SW 1271 (cell line): ENCODE measurements at places on chromosomes 6 and 20.

GRCh38 chr20:9995510-9996272 is 39.1 kb upstream of the ANKEF1 start:
- DNase-seq, result no peak

DNA sequence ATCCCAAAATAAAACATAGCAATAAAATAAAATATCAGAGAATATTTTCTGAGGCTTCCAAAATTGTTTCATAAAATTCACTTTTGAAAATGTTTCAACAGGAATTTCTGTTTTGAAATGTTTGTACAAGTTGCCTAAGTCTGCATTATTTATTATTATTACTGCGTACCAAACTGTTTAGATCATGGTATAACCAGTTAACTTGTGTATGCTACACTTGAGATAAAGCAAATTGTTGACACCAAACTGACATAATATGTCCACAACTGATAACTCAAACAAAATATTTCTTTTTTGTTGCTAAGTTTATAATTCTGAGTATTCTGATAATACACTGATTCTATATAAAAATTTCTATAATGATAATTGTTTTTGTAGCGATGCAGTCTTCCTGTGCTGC is 531.8 kb upstream of the EYS start:
- DNase-seq, result no peak

DNA sequence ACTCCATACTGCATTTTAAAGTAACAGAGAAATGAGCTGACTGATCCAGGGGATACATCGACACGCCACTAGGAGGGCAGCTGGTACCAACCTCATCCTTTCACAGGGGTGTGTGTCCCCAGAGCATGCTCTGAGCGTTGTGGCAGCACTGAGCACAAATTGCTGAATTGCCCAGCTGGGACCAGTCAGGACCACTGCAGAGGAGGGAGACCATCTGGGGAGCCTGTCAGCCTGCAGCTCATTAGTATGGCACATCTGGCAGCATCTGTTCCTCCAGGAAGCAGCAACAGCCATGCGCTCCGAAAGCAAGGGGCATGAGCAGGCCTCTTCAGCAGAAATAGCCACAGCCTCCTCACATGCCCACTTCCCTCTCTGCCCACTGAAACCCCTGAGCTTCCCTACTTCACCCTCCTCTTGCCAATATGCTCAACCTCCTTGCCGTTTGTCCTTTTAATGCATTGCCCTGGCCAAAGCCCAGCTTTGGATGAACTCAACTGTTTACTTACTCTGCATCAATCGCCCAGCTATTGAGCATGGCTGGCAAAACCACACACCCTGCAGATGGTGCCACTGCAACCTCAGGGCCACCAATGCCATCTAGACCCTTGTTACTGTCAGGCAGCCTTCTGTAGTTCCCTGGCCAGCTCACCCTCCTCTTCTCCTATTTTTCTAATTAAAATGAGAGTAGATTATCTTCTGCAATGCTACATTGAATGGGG is 77.6 kb upstream of the NEDD9 start:
- DNase-seq, result no peak

DNA sequence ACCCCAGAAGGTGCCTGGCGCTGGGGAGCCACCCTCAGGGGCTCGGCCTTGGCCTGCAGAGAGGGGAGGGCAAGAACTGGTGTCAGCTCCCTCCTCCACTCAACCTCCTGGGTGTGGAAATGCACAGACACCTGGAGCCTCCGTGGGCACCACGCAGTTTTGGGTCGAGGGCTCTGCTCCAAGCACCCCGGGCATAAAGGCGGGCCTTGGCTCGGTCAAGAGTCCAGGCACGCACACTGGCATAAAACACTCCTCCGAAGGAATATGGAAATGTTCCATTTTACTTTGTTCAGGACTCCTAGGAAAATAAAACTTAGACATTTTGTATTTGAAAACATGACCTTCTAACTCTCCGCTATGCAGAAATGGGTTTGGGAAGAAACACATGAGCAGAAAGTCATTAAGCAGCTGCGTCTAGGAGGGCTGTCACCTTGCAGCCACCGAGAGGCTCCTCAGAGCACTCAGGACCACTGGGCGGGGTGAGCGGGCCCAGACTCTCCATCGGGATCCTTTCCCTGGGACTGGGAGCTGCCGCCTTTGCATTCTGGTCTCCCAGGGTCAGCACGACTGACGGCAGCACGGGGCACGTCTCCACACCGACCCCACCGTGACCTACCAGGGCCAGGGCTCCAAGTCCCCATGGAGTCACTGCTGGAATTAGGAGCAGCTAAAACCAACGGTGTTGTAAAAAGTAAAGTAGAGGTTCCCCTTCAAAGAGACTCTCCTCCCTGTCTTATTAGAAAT is 46.0 kb upstream of the DACT2 start:
- DNase-seq, result no peak

- no peak for DNase-seq
Measured at GRCh38 chr6:138817799-138818198, 21.9 kb downstream of the ECT2L start.

DNA sequence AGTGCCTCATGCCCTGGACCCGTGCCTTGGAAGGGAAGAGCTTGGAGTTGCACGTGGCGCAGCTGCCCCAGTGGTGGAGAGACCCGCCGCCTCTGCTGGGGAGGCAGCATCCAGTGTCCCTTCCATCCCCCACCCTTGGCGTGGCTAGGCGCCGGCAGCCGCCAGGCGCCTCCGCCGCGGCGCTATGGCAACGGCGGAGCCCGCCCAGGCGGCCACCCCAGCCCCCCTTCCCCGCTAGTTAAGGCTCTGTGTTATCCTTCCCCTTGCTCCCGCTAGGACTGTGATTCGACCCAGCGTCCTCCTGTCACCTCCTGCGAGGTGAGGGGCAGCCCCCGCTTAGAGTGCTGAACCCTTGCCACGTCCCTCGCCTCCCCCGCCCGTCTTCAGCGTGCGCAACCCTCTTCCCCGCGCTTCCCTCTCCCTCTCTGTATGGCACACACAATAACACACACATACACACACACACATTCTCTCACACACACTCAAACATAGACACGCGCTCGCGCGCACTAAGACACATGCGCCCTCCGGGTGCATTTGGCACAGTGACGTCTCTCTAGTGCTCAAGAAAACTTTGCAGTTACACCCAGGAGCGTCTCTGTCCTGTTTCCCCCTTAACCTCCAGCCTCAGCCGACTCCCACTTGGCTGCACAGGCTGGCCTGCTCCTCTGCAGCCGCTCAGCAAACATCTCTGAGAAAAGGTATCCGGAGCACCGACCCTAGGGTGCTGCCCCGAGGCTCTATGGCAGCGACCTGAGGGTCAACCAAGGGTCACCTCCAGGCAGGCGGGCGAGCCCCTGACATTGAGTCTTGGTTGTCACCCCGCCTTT is 8.5 kb downstream of the GRIK2 start:
- no peak for DNase-seq

- DNase-seq, result no peak
Measured at GRCh38 chr6:150093397-150093796, 24.5 kb upstream of the ULBP3 start.

DNA sequence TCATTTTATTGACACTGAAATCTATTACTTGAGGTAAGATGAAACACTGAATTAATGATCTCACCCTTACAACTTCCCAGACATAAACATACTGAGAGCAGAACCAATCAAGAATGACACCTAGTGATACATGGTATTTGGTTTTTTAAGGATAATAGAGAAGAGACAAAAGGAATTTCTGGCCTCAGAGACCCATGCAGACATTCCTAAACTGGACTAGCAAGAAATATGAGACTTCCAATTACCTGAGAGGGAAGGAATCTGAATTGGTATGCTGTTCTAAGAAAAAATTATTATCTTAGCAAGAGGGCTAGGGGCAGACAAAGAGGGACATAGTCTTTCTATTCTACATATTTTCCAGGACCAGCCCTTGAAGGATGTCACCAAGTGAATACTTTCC is 141.1 kb downstream of the BMP5 start:
- no peak for DNase-seq

DNA sequence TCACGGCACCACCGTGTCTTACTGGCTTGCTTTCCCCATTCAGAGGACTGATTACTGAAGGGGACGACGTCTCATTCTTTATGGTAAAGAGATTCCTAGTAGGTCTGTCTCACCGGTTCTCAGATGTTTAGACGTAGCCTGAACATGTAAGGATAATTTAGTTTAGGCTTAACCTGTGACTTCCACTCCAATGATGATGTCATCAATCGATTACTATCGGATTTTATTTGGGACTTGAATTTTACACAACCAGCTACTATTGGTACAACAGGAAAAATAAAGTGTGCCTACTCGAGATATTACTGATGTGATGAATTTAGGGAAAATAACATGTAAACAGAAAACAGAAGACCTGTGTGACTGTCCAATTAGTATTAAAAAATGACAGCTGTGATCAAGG is 4.5 kb upstream of the SSR1 start:
- DNase-seq, result no peak

GRCh38 chr6:35736982-35737412 is at the start of gene ARMC12:
TSS of gene ARMC12 (plus strand) at chr6:35737032. CDS start at chr6:35737109, 77 bp downstream.
- no peak for DNase-seq

GRCh38 chr20:57469418-57470211 is 55.3 kb downstream of the CTCFL start:
- no peak for DNase-seq

DNA sequence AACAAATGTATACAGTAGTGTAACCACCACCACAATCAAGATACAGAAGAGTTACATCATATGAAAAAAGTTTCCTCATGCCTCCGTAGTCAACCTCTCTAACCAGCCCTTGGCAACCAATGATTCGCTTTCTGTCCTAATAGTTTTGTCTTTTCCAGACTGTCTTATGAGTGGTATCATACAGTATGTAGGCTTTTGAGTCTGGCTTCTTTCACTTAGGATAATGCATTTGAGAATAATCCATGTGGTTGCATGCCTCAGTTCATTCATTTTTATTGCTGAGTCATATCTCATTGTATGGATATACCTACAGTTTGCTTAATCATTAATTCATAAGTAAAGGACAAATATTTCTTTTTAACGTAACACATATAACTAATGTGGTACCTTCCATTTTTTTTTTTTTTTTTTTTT is 86.4 kb upstream of the RIPOR2 start:
- no peak for DNase-seq

GRCh38 chr6:5630636-5631035 is 369.3 kb downstream of the FARS2 start:
- DNase-seq, result no peak

DNA sequence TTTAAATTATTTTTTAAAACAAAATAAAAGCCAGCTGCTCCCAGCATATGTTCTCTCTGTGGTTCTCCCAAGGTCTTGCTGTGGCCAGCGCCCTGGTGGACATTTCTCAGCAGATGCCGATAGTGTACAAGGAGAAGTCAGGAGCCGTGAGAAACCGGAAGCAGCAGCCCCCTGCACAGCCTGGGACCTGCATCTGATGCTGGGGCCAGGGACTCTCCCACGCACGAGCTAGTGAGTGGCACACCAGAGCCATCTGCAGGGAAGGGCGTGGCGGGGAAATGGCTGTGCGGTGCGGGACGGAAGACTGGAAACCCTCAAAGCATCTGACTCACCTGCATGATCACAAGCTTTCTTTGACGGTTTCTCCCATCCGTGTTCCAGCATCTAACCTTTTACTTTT is 16.5 kb downstream of the GFRA4 start:
- DNase-seq, result no peak

DNA sequence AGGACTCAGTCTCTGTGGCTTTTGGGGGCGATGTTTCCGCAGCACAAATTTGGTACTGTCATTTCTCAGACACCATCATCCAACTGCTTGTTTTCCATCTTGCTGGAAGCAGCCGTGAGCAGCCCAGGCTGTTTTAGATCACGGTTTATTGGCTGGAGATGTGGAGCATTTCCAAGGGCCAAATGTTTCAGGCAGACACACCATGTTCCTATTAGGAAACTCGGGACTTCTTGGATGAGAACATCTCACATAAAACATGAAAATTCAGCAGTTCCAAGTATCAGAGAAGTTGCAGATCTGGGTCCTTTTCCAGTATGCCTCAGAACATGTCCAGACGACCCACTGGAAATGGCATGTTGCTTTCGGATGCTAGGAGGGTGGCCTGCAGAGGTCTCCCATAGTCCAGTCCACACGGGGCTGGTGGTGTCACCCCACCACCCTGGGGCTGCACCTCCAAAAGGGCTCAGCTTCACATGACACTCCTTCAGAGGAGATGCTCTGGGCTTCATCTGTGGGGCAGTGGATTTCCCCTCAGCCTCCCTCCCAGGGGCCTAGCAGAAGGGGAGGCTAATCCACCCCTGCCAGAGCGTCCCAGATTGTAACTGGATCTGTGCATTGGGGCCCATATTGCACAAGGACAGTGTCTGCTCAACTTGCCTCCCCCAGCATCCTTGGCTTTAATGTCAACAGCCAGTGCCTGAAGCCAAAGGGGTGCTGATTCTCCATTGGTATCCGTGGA is 176.3 kb downstream of the SCP2D1 start:
- DNase-seq, result no peak

DNA sequence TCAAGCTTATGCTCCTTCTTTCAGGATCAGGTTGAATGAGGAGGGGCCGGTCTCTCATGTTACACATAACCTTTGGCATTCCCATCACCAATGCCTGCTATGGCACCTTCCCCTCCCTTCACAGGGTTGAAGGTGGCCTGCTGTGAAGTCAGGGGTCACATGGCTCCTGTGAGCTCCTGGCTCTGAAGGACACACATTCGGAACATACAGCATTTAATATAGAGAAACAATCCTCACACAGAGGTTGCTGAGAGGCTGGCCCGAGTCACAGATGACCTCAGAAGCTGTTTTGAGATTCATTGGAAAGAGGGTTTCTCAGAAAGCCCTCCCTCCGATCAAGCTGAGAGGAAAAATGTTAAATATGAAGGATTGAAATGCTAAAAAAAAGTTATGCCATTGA is 82.1 kb downstream of the PSMG4 start:
- no peak for DNase-seq

GRCh38 chr20:63434599-63435378 is 37.7 kb downstream of the KCNQ2 start:
- peak; percentile 33 for DNase-seq

- DNase-seq, result no peak
Measured at GRCh38 chr20:43936104-43936770, 21.6 kb downstream of the TOX2 start.

DNA sequence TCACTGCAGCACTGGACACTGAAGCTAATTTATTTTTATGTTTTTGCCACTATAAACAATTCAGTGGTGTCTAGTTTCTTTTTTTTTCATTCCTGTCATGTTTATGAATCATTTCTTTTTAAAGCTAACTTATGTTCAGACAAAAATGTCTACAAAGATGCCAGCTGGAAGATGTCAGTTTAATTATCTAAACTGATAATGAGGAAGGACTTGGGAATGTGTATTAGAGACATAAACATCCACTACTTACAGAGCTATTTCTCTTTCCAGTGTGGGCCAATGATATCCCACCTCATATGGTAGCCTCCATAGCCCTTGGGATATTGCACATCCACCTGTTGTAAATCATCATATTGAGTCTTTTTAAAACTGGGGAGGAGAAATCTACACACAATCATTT is 132.1 kb upstream of the FAM184A start:
- no peak for DNase-seq

DNA sequence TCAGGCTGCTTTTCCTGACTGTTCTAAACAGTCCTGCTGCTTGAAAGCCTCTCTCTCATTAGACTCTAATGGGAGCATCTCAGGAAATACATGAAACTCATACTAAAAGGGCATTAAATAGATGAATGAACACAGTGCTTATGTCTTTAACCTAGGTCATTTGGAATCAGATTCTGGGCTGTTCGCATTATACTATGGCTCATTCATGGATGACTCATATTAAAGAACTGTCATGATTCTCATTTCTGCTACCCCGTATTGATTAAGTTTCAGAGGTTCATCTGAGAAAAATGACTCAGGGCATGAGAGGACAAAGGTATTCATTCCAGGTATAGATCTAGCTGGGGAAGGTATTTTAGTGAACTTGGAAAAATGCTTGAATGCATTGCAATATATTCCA is 335.5 kb downstream of the GJA1 start:
- no peak for DNase-seq

- no peak for DNase-seq
Measured at GRCh38 chr6:3788408-3789017, 37.0 kb upstream of the PXDC1 start.
